ENCODE measurements at places on chromosomes 12 and 14.

DNA sequence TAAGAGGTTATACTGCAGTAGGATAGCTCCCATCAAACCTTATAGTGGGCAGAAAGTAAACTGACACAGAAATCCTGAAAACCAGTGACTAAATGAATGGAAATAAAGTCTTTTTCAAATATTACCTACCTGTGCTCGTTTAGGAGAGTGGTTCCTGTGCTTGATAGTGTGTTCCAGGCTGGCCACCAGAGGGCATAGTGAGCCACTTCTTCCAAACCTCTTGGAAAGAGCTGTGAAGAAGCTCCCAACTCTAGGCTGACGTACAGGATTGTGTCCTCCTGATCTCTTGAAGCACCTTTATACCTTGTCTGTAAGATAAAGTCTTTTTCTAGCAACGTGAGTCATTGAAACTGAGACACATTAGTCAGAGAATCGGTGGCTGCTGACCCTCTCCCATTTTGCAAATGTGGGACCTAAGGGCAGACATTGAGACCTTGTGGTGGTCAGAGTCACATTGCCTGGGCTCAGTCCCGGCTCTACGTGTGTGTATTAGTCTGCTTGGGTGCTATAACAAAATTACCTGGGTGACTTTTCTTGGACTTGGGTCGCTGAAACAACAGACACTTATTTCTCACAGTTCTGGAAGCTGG, 17.6 kb downstream of the TDP1 start:
- DNase-seq = peak; percentile 71

DNA sequence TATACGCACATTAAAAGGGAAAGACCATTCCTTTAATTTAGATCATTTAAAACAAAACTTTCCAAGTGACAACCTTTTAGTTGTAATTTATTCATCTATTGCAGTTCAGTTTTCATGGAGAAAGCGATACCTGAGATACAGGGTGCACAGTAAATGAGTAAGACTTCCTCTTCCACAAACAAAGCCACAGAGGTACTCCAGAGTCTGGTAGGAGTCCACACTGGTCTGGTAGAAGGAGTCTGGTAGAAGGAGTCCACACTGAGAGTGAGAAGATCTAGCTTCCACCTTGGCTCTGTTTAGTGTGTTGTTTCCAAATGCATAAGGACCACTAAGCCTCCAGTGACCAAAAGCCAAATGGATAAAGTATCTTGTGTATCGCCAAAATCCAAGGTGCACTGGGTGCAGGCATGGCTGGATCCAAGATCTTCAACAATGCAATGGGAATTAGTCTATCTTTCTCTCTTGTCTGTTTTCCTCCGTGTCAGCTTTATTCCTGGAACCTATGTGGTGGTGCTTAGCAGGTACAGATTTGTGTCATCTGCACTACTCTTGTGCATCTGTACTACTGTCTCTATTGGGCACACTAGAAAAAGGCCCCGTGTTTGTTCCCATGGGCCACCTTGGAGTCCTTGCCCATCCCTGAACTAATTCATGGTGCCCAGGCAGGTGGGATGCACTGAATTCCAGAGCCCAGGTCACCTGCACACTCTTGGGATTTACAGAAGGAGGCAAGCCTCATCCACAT, 331.1 kb downstream of the BCL11B start:
- no peak for DNase-seq

- no peak for DNase-seq
Observed at GRCh38 chr14:58635091-58635830, 2.5 kb upstream of the DACT1 start.

DNA sequence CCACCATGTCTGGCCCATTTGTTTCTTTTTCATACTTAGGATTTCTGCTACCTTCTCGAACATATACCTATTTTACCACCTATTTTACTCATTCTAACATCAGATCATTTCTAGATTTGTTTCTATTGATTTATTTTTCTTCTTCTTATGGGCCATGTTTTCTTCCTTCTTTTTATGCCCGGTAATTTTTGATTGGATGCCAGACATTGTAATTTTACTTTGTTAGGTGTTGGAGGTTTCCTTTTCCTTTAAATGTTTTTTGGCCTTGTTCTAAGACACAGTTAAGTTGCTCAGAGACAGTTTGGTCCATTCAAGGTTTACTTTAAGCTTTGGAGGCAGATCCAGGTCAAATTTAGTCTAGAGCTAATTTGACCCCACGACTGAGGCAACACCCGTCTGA, 14.7 kb upstream of the BEGAIN start:
- no peak for DNase-seq

- no peak for DNase-seq
Observed at GRCh38 chr14:63918411-63918810, 65.6 kb downstream of the SYNE2 start.

DNA sequence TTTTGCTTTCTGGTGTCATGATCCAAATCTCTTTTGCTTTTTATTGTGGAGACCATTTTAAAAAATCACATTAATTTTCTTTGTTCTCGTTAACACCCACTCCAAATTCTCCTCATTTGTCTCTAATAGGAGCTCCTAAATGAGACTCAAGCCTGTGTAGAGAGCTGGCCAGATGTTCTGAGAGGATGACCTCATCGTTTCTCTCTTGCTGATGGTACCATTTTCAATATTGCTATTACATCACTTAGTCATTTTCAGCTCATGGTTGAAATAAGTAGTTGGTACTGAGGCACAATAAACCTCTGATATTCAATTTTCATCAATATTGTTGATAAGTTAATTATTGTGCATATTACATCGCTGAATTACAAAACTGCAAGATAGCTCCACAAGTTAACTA, 31.5 kb downstream of the SPTB start:
- DNase-seq = no peak

DNA sequence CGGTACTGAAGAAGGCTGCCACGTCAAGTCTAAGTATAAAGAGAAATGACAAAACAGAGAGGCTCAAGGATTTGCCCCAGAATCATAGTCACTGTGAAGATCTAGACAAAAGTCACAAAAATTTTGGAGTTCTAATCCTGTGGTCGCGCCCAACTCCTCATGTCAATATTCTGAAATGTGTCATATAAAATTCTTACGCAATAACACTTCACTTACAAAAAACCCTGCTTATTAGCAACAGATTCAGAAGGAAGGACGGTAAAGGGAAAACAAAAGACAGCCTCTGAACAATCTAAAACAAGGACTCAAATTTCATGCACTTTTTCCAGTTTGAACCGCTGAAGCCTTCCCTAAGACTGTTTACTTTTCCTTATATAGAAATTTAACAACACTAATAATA, 94.7 kb downstream of the TSPAN8 start:
- DNase-seq = no peak

DNA sequence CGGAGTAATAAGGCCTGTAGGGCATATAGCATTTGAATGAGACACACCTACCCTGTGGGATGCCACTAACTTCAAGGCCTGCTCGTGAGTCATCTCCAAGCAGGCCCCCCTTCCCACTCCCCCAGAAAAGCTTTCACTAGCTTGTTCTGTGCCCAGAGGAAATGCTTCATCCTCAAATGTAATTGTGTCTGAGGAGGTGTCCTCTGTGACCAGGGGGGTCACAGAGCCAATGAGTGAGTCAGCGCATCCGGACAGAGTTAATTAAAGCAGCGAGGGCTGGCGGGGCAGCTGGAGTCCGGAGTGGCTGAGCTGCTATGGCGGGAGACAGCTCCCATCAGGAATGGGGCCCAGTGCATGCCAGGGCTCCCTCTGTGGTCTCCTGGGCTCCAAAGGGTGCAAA, 27.0 kb upstream of the ESRRB start:
- no peak for DNase-seq

GRCh38 chr12:948238-948637, 1.3 kb downstream of the RAD52 start:
- DNase-seq = no peak

GRCh38 chr14:52351233-52352060, 37.3 kb downstream of the PTGER2 start:
- DNase-seq = no peak

- DNase-seq = no peak
Observed at GRCh38 chr12:43098071-43098470, 453.9 kb downstream of the ADAMTS20 start.

- no peak for DNase-seq
Observed at GRCh38 chr14:104722938-104723650, 935 bp upstream of the ADSS1 start.

- DNase-seq = no peak
Observed at GRCh38 chr14:86153480-86153879, 623.5 kb downstream of the FLRT2 start.

DNA sequence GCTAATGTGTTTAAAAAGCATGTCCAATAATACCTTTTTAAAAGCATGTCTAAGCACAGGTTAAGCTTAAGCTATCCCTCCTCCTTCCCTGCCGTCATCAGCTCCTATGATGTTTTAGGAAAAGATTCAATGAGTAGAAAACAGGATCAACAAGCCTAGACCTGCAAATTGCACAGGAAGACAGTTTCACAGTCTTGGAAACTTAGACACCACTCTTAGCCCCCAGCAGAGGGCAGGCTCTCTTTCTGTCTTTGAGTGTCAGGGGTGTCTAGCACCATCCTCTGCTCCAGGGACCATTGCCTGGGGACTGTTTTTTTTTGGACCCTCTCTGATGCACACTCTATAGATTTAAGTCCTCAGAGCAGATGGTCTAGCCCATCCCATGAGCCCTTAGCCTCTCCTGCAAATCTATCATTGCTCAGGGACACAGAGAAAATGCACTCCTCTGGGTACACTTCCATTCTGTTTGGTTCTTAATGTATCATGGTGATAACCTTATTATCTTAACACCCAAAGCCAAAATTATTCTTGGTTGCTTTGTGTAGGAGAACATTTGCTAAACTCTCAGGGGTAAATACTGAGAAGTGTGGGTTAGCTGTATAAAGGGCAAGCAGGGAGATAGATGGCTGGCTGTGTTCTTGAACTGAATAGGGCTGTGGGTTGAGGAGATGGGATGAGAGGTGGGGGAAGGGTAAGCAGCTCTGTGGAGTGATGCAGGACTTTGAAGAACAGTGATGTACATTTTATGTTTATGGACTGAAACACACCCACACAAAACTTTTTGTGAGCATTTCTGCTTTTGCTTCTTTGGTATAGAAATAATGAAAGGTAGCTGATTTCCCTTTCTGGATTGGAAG, 259.9 kb upstream of the DDHD1 start:
- no peak for DNase-seq

DNA sequence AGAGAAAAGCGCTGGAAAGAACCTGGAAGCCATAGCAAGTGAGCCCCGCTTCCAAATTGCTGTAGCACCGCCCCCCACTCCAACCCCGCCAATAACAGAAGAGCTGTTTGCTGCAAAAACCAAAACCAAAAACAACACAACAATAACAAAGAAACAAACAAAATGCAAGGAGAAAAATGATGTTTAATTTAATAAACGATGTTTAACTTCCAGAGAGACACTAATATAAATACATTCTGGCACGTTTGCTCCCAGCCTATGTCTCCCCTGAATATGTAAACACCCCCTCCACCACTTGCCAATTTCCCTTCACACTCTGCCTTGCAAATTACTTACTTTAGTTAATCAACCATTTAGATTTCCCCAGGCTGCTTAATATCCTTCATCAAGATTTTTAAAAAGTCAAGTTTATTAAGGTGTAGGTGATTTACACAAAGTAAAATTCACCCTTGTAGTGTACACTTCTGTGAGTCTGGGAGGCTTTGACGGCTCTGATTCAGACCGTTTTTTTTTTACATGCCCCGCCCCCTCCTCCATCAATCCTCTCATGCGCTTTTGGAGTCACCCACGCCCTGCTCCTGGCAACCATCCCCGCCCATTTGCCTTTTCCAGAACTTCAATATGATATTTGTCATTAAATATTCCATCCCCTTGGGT, 482 bp upstream of the IFI27L2 start:
- peak; percentile 72 for DNase-seq

- DNase-seq = no peak
Observed at GRCh38 chr12:95881331-95881955, 22.7 kb downstream of the SNRPF start.

- no peak for DNase-seq
Observed at GRCh38 chr14:24377126-24377525, 9.1 kb downstream of the NFATC4 start.

DNA sequence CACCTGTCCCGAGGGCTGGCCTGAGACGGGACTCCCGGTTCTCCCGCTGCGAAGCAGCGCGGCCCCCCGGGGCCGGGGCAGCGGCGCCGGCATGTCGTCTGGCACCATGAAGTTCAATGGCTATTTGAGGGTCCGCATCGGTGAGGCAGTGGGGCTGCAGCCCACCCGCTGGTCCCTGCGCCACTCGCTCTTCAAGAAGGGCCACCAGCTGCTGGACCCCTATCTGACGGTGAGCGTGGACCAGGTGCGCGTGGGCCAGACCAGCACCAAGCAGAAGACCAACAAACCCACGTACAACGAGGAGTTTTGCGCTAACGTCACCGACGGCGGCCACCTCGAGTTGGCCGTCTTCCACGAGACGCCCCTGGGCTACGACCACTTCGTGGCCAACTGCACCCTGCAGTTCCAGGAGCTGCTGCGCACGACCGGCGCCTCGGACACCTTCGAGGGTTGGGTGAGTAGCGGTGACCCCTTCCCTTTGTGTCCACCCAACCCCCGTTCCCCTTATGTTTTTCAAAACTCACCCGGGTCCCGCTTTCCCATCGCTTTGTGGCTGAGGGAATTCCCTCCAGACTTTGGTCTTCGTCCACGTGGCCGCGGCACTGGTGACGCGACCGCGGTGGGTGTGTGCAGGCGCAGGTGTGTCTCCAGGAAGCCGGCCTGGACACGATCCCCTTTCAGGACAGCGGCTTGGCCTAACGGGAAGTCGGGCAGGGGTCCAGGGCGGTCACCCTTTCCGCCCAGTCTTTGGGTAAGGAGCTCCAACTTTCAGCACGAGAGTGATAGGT, 826 bp downstream of the PRKCH start:
- DNase-seq = peak; percentile 64

- no peak for DNase-seq
Observed at GRCh38 chr12:622416-622815, 40.8 kb downstream of the NINJ2 start.

GRCh38 chr14:69827560-69827959, 30.5 kb upstream of the SLC10A1 start:
- DNase-seq = no peak

DNA sequence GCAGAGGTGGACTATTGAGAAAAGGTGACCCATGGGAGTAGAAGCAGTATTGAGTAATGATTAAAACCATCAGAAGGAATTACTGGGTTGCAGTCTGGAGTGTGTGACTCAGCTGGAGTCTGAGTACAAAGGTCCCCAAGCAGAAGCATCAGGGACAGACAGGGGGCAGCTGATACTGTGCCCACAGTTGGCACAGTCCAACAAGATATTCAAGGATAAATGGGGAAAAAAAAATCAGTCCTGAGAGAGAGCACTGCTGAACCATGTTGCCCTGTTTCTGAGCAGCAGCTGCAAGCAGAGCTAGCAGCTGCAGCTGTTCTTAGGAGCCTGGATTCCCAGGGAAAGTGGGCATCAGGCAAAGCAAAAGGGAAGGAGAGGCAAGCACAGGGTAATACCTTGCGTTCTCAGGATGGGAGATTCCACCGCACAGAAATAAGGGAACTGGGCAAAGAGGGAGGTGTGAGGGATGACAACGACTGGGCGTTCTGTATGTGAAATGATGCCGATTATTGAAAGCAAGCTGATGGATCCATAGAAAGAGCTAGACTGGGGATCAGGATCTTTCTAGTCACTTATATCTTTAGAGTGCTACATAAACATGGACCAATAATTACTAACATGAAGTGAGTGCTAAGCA, 17.7 kb downstream of the NEUROD4 start:
- DNase-seq = no peak

GRCh38 chr14:93263416-93263815, 56.4 kb downstream of the UBR7 start:
- DNase-seq = no peak
